ENCODE measurements at places on chromosomes 12 and 14. TPM values are rescaled to one million over a fixed set of nuclear protein-coding genes. Genes with fewer than 3 reads are reported as not detected.

The ANO2 gene
- total RNA-seq = 0.59 TPM

The HNF1A gene
- total RNA-seq = not detected

The PCNX1 gene
- total RNA-seq = 72.1 TPM

The KRT78 gene
- total RNA-seq = not detected

The KRT73 gene
- not detected for total RNA-seq

The FOXN4 gene
- total RNA-seq = not detected

DNA sequence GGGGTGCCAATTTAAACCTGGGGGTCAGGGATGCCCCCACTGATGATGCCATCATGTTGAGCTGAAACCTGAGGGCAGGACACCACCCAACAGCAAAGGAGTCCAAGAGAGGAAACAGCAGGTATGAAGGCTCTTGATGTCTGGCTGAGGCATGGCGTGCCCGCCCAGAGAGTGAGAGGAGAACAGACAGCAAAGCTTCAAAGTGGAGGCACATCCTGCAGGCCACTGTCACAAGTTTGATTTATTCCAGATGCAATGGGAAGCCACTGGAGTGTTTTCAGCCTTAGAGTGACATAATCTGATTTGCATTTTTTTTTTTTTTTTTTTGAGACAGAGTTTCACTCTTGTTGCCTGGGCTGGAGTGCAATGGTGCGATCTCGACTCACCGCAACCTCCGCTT lies 34.8 kb downstream of the IRF2BPL start:
- DNase-seq = no peak

DNA sequence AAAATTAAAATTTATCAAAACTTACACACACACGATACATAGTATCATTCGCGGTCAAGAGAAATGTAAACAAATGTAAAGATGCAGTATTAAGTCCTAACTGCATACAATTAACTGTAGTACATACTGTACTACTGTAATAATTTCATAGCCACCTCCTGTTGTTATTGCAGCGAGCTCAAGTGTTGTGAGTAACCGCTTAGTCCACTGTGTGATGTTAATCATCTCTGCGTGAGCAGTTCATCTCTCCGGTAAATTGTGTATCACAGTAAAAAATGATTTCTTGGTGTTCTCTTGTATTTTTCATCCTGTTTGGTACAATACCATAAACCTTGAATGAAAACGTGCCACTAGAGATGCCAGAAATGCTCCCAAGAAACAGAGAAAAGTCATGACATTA lies 6.5 kb downstream of the EPS8 start:
- DNase-seq = no peak

DNA sequence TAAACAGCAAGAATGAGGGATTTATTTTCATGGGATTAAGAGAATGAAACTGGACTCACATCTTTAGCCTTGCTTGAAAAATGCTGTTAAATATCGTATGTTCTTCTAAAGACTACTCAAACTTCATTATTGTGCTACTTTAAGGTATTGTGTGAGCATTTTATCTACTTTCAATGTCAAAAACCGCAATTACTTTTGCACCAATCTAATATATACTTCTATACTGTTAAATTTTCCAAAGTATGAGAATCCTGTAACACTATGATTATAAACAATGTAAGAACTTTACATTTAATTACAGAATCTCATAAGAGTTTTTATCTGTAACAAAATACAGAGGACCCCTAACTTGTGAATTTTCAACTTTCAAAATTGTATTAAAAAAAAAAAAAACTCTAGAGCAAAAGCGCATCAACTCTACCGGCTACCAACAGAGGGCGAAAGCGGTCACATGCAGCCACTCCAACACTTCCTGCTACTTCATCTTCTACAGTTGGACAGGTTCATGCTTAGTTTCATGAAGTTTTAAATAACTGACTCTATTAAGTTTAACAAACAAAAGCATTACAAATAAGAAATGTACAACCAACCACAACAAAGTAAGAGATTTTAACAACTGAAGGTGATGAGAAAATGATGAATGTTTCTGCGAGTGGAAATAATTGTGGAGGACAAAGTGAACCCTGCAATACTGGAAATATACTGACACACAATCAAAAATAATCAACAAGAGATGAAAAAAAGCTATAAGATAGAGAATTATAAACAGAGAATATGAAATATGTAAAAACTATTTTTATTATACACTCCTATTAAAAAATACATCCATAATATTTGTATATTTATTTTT lies 210.9 kb downstream of the MED13L start:
- no peak for DNase-seq

- no peak for DNase-seq
These were observed 18.4 kb downstream of the FAR2 start for GRCh38 chr12:29167445-29167844.

DNA sequence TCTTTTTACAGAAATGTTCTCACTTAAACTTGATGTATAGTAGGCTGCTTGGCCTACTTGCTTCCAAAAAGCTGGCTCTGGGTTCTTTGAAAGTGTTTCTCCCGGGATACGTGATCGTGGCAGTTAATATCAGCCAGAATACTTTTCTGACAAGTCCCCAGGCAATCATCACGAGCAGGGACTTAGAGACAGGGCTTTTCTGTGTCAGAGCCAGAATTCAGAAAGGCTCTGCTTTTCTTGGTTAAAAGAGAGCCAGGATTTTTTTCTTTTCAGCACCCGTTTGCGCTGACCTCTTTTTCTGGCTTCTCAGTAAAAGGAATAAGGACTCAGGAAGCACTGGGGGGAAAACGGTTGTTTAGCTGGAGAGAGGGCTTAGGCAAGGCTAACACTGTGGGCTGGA lies 57.8 kb upstream of the ARHGAP5 start:
- no peak for DNase-seq

- no peak for DNase-seq
These were observed 11.5 kb downstream of the GNS start for GRCh38 chr12:64747695-64748094.

- no peak for DNase-seq
These were observed 153.7 kb downstream of the PCNX1 start for GRCh38 chr14:71060825-71061455.

DNA sequence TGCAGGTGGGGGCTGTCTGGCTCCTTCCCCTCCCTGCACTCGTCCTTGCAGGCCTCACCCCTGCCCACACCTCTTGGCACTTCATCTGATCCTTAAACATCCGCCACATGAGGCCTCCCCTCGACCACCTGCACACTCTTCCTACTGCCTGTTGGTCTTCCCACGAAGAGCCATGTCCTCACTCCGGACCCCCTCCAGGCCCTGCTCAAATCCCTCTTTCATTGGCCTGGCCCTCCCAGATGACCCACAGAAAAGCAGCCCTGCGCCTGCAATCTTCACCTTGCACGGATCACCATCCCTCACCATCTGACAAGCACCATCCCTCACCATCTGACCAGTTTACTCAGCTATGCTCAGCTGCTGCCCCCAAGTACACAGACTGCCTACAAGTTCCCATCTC lies 193.6 kb downstream of the BCL11B start:
- no peak for DNase-seq
